Muscle of leg (tissue), 16 donors: ENCODE measurements at places on chromosomes 4 and X. TPM values are rescaled to one million over a fixed set of nuclear protein-coding genes. Genes with fewer than 3 reads are reported as not detected.

DNA sequence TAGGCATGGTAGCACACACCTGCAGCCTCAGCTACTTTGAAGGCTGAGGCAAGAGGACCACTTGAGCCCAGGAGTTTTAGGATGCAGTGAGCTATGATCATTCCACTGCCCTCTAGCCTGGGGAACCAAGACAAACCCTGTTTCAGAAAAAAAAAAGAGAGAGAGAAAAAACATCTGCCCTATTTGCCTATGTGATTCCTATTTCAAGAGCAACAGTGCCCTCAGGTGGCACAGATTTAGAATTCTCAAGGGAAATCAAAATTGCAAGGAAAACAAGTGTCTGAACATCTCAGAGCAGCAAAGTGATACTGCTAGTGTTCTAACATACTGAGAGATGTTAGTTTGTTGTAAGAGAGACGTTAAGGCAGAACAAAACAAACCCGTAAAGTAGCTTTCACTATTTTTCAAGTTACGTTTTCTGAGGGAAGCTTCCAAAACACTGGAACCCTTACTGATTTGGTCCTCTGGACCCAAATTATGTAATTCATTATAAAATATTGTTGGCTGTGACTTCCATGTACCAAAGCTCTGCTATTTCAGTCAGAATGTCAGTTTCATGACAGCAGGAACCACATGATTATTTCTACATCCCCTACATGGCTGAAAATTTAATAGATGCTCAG, 7.9 kb downstream of the BDH2 start:
- peak; percentile 44 for DNase-seq

GRCh38 chr4:155787113-155787710, 28.4 kb downstream of the GUCY1B1 start:
- DNase-seq = peak; percentile 66

GRCh38 chr4:30716681-30717207, 3.4 kb upstream of the PCDH7 start:
- DNase-seq = peak; percentile 76

DNA sequence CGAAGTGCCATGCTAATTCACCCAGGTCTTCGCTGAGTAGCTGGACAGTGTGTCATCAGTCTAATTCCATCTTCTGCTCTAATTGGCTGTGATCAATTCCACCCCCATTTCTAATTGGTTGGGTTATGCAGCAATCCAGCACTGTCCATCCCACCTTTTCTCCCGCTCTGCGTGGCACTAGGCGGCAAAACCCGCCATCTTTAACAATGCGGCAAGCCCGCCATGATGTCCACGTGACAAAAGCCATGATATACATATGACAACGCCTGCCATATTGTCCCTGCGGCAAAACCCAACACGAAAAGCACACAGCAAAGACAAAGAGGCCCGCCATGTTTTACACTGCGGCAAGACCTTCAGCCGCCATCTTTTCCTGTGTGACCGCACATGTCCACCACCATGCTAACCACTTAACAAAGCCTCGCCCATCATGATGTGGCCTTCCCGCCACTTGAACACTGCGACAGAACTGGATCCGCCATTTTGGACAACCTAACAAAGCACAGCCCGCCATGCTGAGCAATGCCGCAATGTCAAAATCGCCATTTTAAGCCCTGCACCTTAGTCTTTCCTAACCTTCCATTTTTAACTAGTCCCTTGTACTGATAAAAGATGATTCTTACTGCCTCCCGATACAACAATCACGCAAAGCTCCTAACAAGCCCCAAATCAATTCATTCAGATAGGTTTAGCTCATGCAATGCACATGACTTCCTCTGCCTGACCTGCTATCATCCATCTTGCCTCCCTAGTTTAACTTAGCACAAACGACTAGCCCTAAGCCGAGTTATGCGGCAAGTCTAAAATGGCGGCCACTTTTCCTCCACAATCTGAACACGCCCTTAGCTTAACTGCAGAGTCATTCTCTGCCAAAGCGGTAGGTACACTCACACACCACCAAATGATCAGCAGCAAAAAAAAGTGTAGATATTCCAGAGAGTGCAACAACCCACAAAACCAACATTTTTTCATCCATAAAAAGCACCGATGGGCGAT, 288.3 kb downstream of the CHIC1 start:
- peak; percentile 99 for DNase-seq

GRCh38 chr4:17511051-17511450, 839 bp downstream of the QDPR start:
- peak; percentile 52 for DNase-seq

DNA sequence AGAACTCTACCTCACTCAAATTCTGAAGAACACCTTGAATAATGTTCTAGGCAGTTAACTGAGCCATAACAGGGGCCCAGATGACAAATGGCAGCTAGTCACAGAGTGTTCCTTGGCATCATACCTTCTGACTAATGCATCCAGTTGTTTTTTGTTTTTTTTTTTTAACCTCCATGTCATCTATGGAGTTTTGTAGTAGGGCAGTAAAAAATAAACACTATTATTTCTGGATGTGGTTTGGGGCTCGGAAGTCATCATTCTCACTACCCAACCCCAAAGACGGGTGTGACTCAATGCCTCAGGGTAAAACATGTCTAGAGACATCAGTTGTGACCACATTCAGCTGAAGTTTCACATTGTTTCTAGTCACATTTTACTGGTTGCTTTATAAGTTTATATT, 31.2 kb upstream of the MCF2 start:
- no peak for DNase-seq

GRCh38 chrX:105822138-105823091, at the start of gene NRK:
Gene NRK, plus strand, starts transcription at chrX:105822539. Its CDS starts 307 bp downstream, at chrX:105822846.
- peak; percentile 91 for DNase-seq

Gene FAM184B
- polyA plus RNA-seq = 4.1 TPM

Gene IL9R
- not detected for polyA plus RNA-seq

DNA sequence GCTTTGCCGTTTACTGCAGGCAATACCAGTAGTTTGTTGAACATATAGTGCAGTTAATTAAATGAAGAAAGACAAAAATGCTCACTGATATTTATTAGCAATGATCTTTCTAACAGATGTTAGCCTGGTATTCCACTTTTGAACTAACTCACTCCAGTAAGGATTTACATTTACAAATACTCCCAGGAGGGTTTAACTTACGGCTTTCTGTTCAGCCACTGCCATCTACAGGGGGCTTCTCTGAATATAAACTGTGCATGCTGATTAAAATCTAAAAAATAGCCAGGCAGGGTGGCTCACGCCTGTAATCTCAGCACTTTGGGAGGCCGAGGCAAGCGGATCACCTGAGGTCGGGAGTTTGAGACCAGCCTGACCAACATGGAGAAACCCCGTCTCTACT, 2.2 kb upstream of the SRD5A3 start:
- DNase-seq = peak; percentile 71
